ENCODE measurements at places on chromosomes 3 and 15.

DNA sequence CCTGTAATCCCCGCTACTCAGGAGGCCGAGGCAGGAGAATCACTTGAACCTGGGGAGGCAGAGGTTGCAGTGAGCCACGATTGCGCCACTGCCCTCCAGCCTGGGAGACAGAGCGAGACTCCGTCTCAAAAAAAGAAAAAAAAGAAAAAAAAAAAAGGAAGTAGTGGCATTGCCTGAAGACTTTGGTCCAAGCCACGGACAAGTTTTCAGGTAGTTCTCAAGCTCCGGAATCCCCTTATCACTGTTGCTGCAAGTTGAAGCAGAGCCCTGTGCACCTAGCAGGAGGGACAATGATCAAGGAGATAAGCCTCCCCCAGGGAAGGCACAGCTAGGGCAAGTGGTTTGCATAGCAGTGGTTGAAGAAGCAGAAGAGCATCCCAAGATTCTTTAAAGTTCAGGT is 97.6 kb downstream of the MEX3B start:
- no peak for DNase-seq

GRCh38 chr3:122358703-122359032 is 24.4 kb downstream of the MIX23 start:
- DNase-seq = no peak

- no peak for DNase-seq
These were observed 307.0 kb upstream of the THBS1 start for GRCh38 chr15:39273717-39274411.

GRCh38 chr3:2652386-2652785 is 457.8 kb downstream of the IL5RA start:
- DNase-seq = no peak

DNA sequence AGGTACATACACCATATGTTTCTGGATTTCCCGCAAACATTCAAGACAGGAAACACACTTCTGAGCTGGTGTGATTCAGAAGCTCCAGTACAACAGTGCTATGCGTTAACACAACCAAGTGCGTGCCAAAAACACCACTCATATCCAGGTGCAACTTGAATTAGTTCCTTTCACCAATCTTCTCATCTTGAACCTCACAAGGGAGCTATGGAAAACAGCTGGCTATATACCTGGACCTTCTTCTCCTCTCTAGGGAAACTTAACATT is 31.3 kb downstream of the SUSD5 start:
- no peak for DNase-seq

- DNase-seq = no peak
These were observed 36.1 kb upstream of the CTXND1 start for GRCh38 chr15:80288131-80288530.

GRCh38 chr3:77039606-77040171 is at the start of gene ROBO2:
ROBO2 (plus strand) TSS chr3:77040099; CDS start chr3:77040786, 687 bp downstream.
- no peak for DNase-seq

DNA sequence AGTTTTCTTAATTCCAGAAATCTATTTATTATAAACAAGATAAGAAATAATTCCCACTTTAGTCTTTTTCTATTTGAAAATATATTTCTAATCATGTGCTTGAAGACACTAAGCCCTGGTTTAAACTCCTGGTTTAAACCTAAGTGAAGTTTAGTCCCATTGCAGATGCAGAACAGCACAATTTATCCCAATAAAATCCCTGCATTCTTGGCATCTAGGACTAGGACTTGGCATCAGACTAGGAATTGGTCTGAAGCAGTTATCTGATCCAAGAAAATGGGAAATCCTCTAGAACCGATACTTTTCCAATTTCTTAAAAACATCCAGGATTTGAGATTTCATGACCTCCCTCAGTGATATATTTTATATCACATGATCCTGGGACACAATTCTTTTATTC is 168.8 kb upstream of the VEPH1 start:
- no peak for DNase-seq

DNA sequence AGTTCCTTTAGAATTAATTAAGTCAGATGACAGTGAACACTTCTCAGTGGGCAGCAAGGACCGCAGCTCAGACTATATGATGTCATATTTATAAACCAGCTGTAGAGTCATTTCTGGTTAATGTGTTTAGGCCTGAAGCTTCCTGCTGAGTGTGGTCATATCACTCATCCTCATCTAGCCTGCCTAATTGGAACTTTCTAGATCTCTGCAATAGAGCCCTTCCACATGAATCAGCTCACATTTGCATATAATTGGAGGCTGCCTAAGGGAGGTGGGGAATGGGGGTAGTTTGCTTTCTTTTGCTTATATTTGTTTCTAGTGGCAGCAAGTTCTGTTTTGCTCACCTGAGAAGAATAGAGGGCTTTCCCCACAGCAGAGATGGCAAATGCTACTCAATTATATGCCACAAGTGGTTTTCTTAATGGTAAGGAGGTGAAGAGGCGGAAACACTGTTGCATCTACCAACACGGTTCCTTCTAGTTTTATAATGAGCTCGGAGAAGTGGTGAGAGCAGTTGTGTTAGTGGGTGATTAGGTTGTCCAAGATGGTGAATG is 148.1 kb downstream of the KLHL25 start:
- peak; percentile 78 for DNase-seq

- DNase-seq = peak; percentile 95
These were observed 30.8 kb upstream of the MAP3K13 start for GRCh38 chr3:185332026-185332735.

- DNase-seq = peak; percentile 50
These were observed 1.7 kb downstream of the PPCDC start for GRCh38 chr15:75025107-75025506.

GRCh38 chr3:18558507-18558906 is 133.4 kb upstream of the SATB1 start:
- no peak for DNase-seq

GRCh38 chr3:72340476-72341379 is 507.5 kb downstream of the SHQ1 start:
- DNase-seq = no peak

- DNase-seq = no peak
These were observed 17.3 kb upstream of the ATG7 start for GRCh38 chr3:11254876-11255275.

GRCh38 chr3:77373619-77374018 is 333.7 kb downstream of the ROBO2 start:
- DNase-seq = no peak

GRCh38 chr3:12342151-12342550 is 53.3 kb downstream of the PPARG start:
- DNase-seq = peak; percentile 36

DNA sequence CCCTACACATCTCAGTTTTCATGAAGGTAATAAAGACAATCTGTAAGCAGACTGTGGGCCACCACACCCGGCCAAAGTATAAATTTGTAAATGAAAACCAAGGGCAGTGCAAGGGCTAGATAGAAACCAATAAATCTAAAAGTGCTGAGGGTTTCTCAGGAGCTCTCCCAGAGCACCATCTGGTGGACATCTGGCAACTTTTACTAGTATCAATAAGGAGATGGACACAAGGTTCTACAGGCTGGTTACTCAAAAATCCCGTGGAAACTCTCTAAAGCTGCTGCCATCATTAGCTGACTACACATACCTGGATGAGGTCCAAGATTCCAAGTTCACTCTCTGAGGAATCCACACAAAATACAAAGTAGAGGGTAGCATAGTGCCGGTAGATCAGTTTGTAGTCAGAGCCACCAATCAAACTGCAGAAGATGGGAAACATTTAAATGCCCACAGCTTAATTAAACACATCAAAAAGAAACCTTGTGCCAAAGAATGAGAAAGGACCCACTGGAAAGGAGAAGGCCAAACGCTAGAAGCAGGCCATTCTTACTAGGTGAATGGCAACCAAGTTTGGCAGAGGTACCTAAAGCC is 5.5 kb downstream of the AP3S2 start:
- DNase-seq = peak; percentile 73

DNA sequence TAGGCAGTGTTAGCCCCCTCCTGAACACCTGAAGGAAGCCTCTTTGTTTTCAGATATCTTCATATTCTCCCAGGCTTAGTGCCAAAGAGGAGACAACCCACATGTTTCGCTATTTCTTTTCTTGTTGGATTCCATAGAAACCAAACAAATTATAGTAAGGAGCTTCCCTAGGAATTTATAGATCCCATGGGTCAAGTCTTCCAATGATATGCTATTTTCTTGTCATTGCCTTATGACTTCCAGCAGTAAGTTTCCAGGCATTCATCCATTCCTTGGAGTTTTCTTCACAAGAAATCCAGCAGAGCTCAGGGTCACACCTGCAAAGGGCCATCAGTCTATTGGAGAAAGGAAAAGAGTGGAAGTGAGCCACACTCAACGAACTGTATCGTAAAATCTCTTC is 9.9 kb upstream of the KCNMB2 start:
- no peak for DNase-seq

DNA sequence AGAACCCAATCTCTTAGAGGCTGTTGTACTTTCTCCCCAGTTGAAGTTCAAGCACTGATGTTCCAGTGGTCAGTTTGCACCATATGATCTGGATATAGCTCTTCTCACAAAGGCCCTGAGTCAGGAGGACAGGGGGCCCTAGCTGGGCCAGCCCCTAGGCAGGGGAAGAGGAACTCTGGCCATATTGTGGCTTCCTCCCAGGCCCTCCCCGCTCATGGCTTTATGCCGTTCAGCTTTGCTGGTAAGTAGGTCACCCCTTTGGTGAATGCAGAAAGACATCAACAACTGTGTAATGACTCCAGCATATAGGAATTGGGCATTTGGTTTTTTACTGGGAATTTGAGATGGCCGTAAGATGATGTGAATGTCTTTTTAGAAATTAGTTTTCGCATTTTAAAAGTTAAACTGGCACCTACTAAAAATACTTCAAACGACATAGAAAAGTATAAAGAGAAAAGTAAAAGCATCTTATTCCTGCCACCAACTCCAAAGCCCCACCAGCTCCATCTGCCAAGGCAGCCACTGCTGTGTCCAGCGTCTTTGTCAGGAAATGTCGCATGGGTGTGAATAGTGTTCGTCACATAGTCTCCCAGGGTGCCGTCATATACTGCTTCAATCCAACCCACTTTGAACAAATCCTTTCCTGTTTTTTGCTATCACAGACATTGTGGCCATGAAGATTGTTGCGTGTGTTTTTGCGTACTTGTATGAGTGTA is 25.3 kb downstream of the CCR9 start:
- no peak for DNase-seq

DNA sequence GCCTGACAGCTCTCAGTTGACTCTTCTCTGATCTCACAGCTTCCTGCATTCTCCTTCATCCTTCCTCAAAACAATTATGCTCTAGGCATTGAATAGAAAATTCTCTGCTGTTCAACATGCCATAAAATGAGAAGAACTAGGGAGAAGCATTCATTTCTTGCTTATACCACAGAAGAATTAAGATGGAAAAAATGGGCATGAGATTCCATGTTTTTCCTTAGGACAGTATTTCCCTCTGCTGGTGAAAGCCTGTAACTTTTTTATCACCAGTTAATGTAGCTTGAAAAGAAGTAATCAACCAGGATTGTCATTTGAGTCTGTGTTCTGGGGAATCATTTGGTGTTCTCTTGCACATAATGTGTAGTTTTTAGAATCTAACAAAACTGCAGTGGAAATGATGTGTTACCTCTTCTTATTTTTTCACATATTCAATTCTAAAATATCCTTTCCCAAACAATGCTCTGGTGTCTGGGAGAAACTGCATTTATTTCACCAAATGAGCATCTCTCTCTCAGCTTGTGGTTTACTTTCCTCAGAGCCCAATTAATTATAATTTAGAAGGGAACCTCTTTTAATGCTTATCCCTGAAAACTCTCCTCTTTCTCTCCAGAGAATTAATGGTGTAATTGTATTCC is 92.8 kb upstream of the DCBLD2 start:
- DNase-seq = peak; percentile 27

- peak; percentile 76 for DNase-seq
These were observed 68.9 kb downstream of the NPTN start for GRCh38 chr15:73564255-73564654.

GRCh38 chr3:861721-862120 is 231.1 kb upstream of the CNTN6 start:
- no peak for DNase-seq

- peak; percentile 55 for DNase-seq
These were observed 1.9 kb downstream of the ARHGAP31 start for GRCh38 chr3:119295816-119296726.

DNA sequence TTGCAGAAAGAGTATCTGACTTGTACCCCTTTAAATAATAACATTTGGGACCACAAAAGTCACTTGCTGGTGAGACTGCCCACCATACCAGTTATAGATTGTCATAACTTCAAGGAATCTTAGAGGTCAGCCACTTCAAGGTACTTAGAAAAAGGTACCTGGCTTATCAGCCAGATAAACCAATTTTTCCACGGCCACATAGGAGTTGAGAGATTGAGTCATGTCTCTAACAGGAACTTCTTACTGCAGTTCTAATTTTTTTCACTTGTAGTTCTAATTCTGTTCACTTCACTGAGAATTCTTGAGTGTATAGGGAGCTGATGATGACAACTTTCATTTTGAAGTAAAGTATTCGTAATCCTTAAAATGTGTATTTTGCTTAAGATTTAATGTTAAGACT is 317.1 kb upstream of the CBLB start:
- no peak for DNase-seq

DNA sequence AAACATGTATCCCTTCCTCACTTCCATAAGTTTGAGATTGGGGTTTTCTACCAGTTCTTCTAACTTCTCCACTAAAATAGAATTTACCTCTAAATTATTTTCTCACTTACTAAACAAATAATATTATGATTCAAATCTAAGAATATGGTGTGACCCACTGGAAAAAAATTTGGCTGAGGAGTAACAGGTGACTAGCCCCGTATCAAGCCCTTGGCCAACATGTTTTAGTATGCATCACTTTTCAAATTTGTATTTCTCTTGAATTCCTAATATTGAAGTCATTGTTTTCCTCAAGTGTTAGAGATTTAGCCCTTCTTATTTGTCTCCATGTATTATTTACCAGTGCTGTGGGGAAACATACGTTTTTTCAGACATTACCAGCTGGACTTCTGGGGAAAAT is 759.4 kb downstream of the NSUN3 start:
- no peak for DNase-seq

GRCh38 chr3:49911124-49911420 is 7.4 kb upstream of the MST1R start:
- DNase-seq = no peak

- DNase-seq = no peak
These were observed 621.8 kb downstream of the ZIC1 start for GRCh38 chr3:148030975-148031374.

GRCh38 chr15:57220205-57220604 is 156.1 kb upstream of the CGNL1 start:
- DNase-seq = no peak

DNA sequence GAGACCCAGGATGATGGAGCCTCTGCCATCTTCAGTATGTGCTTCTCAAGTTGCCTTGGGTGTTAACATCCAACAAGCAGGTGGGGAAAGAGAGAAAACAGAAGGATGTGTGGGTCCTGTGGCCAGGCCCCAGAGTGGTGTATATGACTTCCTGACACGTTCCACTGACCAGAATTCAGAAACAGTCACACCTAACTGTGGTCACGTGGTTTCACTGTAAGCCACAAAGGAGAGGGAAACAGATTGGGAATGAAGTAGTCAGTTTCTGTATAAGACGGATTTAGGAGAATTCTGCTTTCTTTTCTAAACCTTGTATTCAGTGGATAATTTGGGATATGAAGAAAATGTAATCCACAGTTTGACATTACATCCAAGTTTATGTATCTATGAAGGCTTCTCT is 454.1 kb upstream of the IL12A start:
- no peak for DNase-seq
